ENCODE measurements at places on chromosomes 6 and 20.

DNA sequence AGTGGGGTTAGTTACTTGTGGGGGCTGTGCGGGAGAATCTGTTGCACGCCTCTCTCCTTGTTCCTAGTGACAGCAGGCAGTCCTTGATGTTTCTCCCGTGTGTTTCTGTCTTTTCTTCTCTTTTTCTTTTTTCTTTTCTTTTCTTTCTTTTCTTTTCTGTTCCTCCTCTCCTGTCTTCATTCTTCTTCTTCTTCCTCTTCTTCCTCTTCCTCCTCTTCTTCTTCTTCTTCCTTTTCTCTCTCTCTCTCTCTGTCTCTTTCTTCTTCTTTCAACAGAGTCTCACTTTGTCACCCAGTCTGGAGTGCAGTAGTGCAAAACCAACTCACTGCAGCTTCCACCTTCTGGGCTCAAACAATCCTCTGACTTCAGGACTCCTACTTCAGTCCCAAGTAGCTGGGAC lies 6.8 kb upstream of the AIG1 start:
- DNase-seq = no peak

GRCh38 chr20:2879146-2879545 lies 5.9 kb downstream of the PTPRA start:
- DNase-seq = no peak

DNA sequence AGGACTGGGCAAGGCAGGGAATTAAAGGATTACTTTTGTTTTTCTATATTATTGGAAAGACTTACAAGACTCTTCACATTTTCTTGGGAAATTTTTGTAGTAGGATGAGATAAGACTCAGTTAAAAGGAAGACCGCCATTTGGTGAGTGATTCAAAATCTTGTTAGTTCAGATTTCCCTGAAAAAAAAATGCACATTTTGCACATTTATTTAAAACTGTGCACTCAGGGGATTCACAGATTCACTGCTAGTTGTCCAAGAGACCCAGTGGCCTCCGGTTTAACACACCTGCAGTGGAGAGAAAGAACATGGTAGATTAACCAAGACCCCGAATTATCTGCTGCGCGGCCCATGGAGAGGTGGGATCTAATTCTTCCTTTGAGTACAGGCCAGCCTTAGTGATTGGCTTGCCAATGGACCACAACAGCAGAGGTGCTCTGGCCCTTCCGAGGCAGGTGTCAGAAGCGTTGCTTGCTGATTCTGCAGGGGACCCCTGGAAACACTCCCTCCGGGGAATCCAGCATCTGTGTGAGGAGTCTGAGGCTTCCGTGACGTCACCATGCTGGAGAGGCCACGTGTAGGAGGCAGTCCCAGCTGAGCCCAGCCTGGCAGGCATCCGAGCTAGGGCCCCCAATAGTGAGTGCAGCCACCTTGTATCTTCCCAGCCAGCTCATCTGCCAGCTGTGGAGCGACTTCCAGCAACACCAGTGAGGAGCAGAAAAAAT lies 68.9 kb downstream of the ZNF217 start:
- no peak for DNase-seq

- DNase-seq = no peak
These were observed 6.7 kb downstream of the ATG5 start for GRCh38 chr6:106318851-106319250.

GRCh38 chr6:157471077-157471686 lies 90.2 kb downstream of the ZDHHC14 start:
- DNase-seq = no peak

DNA sequence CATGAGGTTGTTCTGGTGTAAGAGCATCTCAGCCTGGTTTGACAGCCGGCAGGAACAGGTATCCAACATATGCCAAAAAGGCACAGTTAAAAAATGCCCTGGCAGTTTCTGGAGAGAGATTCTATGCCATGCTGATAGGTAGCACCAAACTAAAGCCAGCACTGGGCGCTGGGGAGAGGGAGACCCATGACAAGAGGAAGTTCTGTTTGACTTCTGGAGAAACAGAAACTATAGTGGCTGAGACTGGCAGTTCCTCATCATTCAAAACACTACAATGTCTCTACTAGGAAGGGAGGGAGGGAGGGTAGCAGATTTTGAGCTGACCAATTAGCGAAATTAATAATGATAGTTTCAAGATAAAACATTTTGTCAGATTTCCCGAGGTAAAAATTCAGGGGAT lies 174.1 kb downstream of the ADAT2 start:
- DNase-seq = no peak

DNA sequence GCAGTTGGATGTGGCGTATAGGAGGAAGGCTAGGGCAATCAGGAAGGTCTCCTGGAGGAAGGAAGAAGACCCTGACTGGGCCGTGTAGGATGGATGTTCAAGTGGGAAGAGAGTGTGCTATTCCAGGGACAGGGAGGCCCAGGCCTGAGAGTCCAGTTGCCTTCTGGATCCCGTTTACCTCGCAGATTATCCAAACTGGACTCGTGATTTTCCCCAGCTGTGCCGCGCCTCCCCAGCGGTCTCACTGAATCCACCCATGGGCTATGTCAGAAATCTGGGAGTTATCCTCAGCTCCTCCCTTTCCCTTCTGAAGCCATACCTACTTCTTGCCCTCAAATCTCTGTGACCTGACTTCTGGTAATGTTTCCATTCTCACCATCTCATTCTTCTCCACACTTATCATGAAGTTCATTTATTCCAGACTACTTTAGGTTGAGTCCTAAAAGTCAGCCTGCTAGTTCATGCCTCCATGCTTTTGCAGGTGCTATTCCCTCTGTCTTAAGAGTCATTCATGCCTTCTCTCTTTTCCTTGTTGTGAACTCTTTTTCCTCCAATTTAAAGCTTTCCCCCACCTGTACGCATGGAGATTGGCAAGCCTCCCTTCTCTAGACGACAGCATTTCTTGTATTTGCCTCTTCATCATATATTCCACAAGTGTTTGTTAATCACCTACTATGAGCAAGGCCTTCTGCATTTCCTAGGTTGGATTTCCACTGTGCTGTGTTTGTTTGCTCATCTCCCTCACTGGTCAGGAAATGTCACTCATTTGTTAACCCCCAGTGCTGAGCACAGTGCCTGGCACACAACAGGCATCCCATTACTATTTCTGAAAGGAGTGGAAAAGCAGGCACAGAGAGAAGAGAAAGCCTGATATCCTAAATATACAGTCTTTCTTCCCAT lies 2.7 kb downstream of the SDCBP2 start:
- no peak for DNase-seq

DNA sequence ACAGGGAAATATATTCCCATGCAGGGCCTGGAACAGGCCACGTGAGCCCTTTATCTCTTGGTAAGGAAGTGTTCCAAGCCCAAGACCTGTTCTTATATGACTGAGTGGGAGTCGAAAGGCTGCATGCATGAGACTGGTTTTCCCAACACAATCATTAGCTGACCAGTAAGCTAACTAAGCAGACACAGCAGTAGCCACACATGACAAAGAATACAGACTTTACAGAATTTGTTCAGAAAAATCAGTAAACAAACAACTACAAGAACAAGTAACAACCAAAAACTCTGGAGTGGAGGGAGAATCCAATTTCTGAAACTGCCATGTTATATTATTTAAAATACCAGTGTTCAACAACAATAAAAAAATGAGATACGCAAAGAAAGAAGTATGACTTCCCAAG lies 16.7 kb downstream of the BPIFA1 start:
- DNase-seq = no peak

GRCh38 chr6:90399970-90400369 lies 103.3 kb upstream of the BACH2 start:
- peak; percentile 44 for DNase-seq

DNA sequence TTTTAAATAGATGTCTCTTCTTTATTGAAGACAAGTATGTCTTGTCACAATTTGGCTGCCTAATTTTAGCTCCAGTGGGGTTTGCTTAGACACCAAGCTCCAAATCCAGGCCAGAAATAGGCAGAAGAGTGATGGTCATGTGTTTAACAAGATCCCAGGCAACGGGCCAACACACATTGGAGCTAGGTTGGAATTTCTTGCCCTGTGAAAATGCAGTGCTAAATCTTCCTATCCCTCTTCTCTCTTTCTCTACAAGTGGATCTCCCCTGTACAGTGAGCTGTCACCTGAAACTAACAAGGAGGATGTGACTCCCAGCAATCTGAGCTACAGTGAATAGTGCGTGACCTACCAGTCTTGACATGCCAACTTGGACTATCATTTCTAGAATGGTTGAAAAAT lies 65.3 kb upstream of the VGLL2 start:
- no peak for DNase-seq

DNA sequence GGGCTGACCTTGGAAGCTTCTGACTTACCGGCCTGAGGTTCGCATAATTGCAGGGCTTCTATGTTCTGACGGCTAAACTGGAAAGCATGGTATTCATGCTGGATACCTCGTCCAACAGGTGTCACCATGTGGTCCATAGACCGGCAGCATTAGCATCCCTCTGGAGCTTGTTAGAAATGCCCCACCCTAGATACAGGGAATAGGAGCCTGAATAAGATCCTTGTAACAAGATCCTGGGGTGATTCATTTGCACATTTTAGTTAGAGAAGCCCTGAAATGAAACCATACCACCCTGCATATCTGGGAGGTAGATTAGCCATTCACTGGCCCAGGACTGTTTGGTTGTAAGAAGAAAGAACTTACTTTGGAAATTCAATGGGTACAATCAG lies 77.7 kb downstream of the TMEM170B start:
- DNase-seq = no peak

DNA sequence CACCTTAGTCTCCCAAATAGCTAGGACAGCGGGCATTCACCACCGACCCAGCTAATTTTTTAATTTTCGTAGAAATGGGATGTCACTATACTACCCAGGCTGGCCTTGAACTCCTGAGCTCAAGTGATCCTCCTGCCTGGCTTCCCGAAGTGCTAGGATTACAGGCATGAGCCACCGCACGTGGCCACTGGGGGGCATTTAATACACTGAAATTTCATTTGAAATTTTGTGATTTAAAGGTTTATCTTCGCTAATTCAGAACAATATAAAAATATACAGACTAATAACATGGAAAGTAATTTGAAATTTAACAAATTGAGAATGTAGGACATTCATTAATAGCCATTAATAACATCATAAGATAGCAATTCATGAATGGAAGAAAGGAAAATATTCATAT lies 20.5 kb upstream of the TBC1D32 start:
- DNase-seq = no peak

DNA sequence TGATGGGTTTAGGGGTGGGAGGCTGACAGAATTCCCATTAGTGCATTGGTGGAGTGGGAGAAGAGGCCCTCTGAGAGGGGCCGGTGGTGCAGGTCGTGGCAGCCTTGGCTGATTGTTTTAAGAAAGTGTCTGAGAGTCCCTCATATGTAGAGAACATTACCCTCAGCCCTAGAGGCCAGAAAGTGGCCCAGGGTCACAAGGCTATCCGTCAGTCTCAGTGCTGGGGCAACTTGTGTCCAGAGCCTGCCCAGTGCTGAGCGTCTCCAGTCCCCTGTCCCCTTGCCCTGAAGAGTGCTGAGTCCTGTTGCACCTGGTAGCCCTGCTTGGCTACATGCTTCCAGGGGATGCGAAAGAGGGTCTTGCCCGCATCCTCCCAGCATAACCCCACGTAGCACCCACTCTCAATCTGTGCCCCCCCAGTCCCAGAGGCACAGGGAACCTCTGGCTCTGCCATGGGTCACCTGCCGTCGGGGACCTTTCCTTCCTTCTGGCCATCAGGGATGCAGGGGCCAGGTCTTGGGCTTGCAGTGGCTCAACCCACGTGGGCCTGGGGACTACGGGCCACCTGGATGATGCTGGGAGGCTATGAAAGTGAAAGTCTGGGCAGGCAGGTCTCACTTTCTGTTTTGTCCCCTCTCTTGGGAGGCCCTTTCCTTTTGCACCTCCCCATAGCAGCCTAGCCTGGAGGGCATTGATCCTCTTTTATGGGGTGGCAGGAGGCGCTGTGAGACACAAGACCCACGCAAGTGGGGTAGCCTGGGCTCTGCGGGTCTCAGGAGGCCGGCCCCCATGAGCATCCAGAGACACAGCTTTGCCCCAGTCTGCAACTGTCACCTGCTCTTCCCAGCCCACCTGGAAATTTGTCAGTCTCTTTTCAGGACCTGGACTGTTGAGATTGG lies 12.2 kb downstream of the DUSP15 start:
- no peak for DNase-seq

- DNase-seq = no peak
These were observed 91.9 kb upstream of the SUPT3H start for GRCh38 chr6:45469663-45470062.

DNA sequence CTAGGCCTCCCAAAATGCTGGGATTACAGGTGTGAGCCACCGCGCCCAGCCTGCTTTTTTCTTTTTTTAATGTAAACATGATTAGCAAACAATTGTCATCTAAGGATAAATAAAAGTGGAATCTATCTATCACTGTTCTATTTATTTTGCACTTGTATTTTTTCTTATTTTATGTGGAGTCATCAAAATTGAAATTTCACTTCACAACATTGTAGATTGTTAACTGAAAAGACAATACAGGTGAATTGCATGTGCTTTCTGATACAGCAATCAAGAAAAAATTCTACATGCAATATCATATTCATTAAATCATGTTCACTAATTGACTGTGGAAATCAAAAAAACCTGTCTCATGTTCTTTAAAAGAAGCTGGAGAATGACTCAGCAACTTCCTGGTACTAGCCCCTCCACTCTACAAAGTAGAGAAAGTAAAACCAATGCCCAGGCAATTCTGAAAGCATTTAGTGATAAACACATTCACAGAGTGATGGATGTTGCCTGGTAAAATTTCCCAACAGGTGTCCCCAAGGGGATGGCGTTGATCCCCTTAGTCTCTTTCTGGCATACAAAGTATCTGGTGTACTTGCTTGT lies 10.7 kb upstream of the RFX6 start:
- DNase-seq = no peak

- DNase-seq = no peak
These were observed 56.6 kb downstream of the SH3BGRL2 start for GRCh38 chr6:79687759-79688158.

DNA sequence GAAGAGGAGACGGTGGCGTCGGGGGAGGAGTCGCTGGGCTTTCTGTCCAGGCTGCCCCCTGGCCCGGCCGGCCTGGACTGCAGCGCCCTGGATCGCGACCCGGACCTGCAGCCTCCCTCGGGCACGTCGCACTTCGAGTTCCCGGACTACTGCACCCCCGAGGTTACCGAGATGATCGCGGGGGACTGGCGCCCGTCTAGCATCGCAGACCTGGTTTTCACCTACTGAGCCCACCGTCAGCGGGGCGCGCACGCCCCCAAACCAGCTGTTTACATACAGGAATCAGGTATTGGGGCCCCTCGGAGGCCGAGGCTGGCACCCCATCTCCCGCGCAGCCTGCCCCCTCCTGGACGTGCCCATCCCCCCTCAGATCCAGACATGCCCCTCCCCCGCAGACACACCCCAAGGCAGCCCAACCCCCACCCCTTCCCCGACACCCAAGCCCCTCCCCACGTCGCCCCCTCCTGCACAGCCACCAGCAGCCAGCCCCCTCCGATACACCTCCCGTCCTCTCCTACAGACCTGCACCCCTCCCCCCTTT lies 1.4 kb downstream of the SOX12 start:
- DNase-seq = no peak

GRCh38 chr20:35005463-35005961 lies 49.8 kb downstream of the MYH7B start:
- no peak for DNase-seq

DNA sequence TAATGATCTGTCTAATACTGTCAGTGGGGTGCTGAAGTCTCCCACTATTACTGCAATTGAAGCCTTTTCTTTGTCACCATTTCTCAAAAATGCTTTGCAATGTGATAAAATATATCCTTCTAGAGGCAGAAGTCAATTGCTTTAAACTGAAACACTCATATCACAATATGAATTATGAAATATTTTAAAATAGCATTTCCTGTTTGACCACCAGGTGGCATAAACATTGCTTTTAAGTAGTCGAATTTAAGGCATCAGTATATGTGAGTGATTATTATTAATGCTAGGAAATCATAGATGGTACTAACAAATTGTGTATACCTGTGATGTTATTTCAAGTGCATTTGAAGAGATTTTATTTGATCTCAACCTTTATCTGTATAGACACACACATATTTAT lies 87.5 kb downstream of the MEI4 start:
- no peak for DNase-seq
